K562 (cell line): ENCODE measurements at places on chromosomes 6 and 20.

DNA sequence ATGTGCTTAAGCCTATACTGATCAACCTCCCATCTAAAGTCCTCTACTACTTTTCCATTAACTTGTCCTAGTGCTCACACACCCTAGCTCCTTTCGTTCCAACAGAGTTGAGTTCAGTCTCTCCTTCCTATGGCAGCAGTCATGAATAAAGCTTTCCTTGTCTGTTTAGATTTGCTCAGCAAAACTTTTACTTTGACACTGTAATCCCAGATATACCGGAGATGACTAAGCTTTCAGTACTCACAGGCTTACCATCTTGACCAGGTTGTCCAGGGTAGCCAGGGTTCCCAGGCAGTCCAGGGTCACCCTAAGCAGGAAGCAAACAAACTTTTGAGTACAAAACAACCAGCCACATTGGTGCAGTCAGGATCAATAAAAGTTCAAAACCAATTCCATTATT is 90.7 kb downstream of the COL21A1 start:
- no peak for DNase-seq

GRCh38 chr6:44111434-44112417 is 15.5 kb downstream of the MRPL14 start:
- DNase-seq = no peak

DNA sequence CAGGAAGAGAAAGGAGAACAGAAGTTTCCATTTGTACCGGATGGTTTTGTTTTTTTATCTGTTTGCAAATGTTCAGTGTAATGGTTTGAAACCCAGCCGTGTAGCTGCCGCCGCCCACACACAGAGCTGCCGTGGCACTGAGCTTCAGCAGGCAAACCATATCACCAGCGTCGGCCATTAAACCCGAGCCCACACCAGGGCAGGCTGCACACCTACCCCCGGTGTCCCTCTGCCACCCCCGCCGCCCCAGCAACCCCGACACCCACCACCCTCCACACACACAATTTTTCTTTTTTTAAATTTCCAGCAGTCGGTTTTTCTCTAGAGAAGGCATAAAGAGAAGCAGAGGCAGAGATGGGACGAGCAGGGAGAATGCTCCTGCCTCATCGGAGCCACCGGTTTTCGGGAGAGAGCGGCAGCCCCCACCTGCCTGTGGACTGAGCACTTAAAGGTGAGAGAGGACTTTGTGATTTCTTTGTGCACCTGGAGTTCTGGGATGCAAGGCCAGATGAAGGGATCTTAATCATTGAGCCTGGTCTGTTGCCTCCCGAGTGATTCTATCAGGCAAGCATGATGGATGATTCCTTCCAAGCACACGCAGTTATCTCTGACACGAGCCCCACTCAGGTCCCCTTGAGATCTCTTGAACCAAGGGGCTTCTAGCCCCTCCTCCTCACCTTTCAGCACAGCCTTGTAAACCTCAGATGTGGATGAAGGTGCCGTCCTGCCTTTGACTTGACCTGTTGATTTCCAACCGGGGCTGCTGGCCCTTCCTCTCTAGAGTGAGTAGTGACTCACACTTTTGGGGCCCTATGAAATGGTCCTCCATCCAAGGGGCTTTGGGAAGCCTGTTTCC is 17.5 kb upstream of the ZNF831 start:
- no peak for DNase-seq

DNA sequence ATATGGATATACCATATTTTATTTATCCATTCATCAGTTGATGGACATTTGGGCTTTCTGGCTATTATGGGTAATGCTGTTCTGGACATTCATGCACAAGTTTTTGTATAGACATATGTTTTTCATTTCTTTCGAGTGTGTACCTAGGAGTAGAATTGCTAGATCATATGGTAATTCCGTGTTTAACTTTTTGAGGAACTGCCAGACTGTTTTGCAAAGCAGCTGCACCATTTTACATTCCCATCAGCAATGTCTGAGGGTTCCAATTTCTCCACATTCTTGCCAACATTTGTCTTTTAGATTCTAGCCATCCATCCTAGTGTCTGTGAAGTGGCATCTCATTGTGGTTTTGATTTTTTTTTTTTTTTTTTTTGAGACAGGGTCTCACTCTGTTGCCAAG is 20.8 kb downstream of the SRC start:
- no peak for DNase-seq

DNA sequence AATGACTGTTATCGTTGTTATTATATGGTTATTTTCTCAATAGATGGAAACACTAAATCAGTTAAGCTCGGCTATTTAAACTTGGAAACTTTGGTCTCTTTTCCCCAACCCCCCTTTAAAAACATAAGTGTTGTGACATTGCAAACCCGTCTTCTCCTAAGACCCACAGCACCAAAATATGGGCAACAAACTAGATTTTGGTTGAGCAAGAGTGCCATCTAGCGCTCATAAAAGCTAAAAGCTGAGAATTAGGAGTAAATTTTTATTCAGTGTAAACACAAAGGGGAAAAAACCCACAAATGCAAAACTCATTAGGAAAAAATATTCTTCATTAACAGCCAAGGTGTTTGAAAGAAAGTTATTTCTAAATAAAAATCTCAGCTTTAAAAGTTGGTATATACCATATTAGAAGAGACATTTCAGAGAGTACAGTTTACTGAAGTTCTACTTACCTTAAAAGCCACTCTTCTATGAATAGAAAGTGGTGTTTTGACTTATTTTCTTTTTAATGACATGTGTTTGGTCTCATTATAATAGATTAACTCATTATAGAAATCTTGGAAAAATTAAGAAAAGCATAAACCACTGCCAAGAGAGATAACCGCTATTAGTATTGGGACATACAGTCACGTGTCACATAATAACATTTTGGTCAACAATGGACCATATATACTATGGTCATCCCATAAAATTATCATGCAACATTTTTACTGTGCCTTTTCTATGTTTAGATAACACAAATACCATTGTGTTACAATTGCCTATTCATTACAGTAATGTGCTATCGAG is 21.1 kb downstream of the SESN1 start:
- peak; percentile 27 for DNase-seq

GRCh38 chr6:36355819-36356218 is 19.1 kb upstream of the BNIP5 start:
- no peak for DNase-seq
